ENCODE measurements at places on chromosomes 2 and 18. TPM values are rescaled to one million over a fixed set of nuclear protein-coding genes. Genes with fewer than 3 reads are reported as not detected.

- no peak for DNase-seq
- no peaks in the 10 kb centered on the region for H3K4me1 ChIP-seq
- no peak overlapping the region for H3K27ac ChIP-seq
- H3K36me3 ChIP-seq: no peaks in the 10 kb centered on the region
Measured at GRCh38 chr2:38284971-38285370, 92.1 kb downstream of the ATL2 start.

The RPL31 gene
- 2,299 TPM for polyA plus RNA-seq

The CCDC141 gene
- not detected for polyA plus RNA-seq

The HOXD8 gene
- not detected for polyA plus RNA-seq

GRCh38 chr2:171365232-171365631, 68.6 kb downstream of the METTL8 start:
- no peaks in the 10 kb centered on the region for H3K27me3 ChIP-seq
- no peak overlapping the region for H3K4me3 ChIP-seq
- no peak for DNase-seq
- no peaks in the 10 kb centered on the region for H3K36me3 ChIP-seq

All from CD14-positive monocyte (primary cell).